ENCODE measurements at places on chromosomes 7 and 10. TPM values are rescaled to one million over a fixed set of nuclear protein-coding genes. Genes with fewer than 3 reads are reported as not detected.

GRCh38 chr10:14074062-14074884 lies 256.5 kb downstream of the FRMD4A start:
- no peak for ATAC-seq

ZNF775 gene
- total RNA-seq, result 3.2 TPM

DNA sequence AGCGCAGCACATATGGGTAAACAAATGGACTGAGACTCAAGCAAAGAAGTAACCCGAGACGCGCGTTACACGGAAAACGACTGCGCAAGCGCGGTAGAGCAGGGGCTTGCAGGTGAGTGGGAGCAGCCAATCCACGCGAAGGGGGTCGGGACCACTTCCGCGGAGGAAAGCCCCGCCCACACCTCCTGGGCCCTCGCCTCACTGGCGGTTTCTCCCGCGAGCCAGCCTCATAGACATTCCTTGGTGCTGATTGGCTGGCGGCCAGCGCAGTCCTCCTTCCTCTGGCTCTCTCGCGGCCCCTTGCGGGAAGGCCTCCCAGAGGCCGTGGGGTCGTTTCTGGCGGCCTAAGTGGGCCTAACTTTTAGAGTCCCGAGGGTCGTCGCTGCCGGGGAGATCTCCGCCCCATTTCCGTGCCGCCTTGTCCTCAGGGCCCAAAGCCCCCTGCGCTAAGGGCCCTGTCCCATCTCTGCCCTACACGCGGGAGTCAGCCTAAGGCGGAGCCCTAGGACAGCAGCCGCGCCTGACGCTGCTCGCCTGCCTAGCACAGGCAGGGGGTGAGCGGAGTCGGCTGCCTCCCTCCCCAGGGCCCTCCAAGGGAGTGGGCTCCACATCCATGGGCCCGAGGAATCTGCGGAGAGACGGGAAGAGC lies 9.1 kb upstream of the FXYD4 start:
- peak; percentile 98 for ATAC-seq

DNA sequence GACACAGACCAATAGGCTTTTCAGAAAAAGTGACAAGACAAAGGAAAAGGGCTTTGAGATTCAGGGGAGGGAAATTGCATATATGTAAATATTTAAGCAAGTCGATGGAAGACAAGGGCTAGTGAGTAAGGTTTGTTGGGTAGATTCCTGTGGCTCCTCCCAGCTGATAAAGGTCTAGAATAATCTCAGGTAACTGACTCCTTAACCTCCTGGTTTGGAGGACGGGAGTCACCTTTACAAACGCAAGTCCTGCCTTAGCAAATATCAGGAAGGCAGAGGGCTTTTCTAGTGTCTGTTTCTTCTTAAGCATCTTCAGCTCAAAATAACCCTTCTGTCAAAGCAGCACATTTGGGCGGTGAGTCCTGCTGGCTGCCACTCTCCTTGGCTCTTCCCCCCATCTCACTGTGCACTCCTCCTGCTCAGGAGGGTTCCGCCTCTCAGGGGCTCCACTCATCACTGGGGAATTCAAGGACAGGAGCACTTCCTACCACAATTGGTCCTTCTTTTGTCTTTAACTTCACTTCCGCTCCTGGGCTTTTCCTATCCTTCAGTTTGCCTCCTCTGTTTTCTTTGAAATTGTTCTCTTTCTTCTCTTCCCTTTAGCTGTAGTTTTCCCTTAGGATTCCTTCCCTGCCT lies 496.3 kb upstream of the KLF6 start:
- ATAC-seq, result no peak

DNA sequence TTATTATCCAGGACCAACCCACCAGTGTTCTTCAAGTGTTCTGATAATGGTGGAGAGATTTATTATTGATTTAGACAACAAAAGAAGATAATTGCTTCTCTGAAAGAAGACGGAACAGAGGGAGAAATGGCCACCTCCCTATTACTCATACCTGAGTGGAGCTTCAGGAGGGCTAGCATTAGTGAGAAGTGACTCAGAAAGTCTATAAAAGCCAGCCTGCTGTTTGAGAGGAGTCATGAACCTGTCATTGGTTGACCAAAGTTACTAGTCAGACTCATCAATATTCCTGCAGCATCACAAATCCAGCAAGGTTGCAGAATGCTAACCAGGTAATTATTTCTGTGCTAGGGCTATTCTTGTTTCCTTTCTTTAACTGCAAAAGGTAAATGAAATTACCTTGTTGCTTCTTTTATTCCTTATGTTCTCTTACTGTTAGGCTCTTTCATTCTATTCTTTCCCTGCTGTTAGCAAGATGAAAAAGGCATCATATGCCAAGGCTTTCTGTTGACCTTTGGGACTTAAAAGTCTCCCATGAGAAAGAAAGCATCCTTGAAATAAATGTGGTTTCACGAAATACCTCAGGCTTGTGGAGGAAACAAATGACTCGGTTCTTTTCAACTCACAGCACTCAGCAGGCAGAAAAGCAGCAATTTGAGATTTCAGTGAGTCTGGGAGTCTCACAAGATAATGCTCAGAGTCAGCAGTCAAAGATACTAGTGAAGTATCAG lies 256.4 kb upstream of the PHYHIPL start:
- ATAC-seq, result peak; percentile 40

DNA sequence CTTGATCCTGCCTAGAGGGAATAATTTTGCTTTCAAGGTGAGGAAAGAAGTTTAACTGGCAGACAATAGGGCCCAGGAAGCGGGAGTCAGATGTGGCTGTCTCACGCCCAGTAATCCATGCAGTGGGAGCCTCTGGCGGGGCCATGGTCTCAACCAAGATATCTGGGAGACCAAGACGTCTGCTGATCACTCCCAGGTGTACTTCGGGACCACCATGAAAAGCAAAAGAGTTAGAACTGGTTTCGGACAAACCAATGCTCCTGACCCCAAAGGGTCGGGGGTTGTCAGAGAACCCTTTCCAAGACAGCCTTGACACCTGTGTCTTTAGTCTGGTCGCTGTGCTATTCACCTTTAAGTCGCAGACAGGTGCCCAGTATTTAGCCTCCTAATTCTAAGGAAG lies 256.9 kb upstream of the MBL2 start:
- ATAC-seq, result no peak

DNA sequence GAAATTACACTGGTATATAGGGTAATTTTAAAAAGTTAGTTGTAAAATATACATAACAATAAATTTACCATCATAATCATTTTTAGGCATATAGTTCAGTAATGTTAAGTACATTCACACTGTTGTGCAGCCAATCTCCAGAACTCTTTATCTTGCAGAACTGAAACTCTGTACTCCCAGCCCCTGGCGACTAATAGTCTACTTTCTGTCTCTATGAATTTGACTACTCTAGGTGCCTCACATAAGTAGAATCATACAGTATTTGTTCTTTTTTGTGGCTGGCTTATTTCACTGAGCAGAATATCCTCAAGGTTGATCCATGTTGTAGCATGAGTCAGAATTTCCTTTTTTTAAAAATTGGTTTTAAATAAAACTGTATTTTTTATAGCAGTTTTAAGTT lies 41.4 kb downstream of the NRF1 start:
- ATAC-seq, result peak; percentile 41

DNA sequence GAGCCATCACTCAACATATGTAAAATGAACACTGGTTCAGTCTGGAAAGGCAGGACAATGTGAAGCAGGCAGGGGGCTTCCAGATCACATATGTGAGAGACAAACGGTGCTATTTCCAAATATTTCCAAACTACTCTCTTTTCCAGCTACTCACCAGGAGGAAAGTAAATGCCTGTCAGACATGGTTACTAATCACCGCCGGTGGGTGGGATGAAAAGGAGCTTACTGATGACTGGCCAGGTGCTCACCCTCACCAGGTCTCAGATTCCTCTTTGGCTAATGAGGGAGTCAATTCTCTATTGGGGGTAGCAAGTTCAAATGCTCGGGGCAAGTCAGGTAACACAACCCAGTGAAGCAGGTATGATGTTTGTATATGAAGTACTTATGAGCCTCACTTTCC lies 9.7 kb upstream of the MSMB start:
- no peak for ATAC-seq

CLRN3 gene
- total RNA-seq, result not detected

C10orf67 gene
- total RNA-seq, result 0.30 TPM

- ATAC-seq, result no peak
These were observed 186.8 kb downstream of the CELF2 start for GRCh38 chr10:11204351-11204942.

- ATAC-seq, result no peak
These were observed 646.4 kb downstream of the GRM8 start for GRCh38 chr7:126606331-126606730.

DNA sequence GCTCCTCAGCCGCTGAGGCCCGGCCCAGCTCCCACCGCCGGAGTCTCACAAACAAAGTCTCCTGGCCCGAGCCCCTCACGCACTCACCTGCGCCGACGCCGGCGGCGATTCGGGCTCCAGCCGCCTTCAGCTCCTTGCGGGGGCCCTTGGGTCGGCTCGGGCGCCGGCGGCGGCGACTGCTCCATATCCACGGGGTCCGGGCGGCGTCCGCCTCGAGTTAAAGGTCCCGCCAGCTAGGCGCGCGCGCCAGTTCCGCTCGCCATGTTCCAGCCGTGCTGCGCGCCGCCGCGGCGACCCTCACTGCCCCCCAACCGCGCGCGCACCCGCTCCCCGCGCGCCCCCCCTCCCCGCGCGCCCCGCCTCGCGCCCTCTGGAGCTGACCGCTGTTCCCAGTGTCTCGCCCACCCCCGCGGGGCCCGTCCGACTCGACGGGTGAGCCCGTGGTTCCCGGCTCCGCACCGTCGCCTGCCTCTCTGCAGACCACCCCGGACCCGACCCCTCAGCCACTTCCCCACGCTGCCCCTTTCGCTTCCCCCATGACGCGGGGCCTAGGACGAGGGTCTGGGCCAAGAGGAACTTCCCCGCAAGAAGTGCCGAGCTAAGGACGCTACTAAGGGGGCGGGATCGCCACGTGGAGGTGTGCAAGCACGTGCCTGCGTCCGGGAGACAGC lies 396.1 kb downstream of the ZNF33B start:
- ATAC-seq, result no peak
